NCI-H446 treated with DMSO at 0.1 percent for 48 hours (cell line): ENCODE measurements at places on chromosomes 2 and 18.

- no peak for DNase-seq
Measured at GRCh38 chr2:216546641-216547403, 48.2 kb downstream of the RPL37A start.

DNA sequence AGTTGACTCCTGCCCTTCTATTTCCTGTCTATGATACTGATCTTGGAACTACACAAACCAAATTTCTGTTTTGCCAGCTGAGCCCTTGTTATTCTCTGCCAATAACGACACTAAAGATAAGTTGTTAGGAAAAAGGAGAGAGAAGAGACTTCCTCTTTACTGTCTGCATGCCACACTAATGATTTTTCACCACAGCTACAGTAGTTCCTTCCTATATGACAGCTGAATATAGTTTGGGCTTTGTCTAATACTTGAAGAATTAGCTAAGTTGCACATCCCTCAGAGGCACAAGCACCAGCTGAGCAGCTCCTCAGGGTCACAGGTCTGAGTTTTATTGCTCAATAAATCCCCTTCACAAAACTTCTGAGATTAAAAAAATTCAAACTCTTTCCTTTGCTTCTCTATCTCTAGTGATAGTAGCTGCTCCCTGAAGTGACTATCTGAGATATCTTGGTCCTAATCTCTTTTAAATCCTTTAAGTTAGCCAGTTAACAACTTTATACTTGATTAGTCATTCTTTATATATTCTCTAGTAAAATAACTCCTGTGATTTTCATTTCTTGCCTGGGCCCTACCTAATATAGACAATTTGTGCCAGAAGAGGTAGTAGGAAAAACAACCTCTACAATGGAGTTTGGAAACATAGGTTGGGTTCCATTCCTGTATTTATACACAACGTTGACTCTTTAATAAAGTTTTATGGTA is 253.0 kb upstream of the CNTNAP5 start:
- no peak for DNase-seq

DNA sequence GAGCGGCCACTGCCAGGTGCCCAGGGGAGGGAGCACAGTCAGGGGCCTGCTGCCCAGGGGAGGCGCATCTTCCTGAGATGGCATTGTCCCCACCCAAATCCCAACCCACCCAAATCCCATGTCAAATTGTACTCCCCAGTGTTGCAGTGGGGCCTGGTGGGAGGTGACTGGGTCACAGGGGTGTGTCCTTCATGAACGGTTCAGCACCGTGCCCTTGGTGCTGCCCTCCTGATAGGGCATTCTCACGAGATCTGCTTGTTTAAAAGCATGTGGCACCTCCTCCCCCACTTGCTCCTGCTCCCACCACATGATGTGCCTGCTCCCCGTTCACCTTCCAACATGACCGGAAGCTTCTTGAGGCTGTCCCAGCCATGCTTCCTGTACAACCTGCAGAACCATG is 27.6 kb downstream of the ANKMY1 start:
- DNase-seq: no peak

- DNase-seq: no peak
Measured at GRCh38 chr2:27583390-27583915, 611 bp downstream of the ZNF512 start.

DNA sequence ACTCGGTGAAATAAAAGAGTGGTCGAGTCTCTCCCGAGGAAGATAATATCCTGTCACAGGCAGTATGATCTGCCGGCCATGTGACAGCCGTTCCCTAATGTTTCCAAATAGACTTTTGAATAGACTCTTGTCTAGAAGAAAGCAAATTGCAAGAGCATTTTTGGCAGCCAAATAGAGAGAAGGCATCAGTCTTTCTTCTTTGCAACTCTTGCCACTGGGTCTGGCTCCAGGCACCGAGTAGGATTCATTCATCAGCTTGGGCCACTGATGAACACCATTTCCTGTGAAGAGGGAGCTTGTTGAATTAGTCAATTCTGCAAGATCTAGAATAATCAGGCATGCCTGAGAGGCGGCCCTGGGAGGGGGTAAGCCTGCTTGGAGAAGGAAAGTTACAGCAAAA is 165.6 kb downstream of the KLHL29 start:
- no peak for DNase-seq

DNA sequence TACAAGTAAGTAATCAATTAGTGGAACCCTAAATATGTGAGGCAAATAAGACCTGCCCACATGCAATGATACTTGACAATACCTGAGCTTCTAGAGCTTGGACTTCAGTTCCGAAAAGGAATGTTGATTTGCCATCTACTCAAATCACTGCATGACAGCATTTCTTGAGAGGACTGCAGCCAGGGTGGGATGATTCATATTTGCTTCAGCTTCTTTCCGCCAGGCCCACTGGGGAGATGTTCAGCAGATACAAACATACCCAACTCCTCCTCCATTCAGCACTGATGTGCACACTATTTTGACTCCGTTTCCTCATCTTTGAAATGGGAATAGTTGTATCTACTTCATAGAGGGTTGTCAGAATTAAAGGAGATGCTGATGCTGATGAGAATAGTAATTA is 28.8 kb upstream of the TMEM177 start:
- DNase-seq: no peak

- DNase-seq: no peak
Measured at GRCh38 chr2:212618636-212619035, 80.0 kb upstream of the ERBB4 start.

- no peak for DNase-seq
Measured at GRCh38 chr2:68698567-68699377, 35.8 kb upstream of the ARHGAP25 start.

DNA sequence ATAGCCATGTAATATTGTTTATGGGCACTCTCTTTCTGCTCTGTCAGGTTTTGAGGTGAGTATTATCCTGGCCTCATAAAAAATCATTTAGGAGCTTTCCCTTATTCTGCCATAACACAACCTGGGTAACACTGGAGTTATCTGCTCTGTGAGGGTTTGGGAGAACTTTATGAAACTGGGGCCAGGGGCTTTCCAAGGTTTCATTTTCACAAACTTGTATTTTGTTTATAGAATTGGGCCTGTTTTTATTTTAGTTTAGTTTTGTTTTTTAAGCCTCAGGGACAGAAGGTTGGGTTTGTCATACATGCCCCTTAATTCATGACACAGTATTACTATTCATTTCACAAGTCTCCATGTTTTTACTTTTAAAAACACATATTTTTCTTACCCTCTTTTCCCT is 83.5 kb downstream of the IRS1 start:
- DNase-seq: no peak

DNA sequence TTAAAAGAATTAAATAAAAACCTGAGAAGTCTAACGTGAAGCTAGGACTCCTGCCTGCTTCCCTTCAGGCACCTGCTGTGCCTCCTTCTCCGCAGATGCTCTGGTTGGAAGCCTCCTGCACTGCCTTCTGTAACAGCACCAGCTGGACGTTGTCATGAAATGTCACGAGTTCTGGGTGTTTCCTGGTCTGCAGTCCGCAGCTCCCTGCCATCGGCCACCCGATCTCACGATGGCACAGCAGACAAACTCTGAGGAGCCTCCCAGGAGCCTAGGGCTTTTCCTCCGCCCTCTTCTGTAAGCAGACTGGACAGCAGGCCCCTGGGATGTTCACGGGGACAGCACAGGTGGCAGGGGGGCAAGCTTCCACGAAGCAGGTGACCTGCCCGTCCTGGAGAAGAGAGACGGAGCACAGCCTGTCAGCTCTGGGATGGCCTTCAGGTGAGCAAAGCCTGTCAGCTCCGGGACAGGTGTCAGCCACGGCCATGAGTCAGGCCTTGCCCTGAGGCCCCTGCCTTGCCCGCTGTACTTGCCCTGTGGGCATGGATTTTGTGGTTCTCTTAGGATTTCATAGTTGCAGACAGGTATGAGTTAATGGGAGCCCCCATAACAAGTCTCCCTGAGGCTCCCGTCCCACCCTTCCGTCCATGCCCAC is 110.3 kb downstream of the PXDN start:
- no peak for DNase-seq

DNA sequence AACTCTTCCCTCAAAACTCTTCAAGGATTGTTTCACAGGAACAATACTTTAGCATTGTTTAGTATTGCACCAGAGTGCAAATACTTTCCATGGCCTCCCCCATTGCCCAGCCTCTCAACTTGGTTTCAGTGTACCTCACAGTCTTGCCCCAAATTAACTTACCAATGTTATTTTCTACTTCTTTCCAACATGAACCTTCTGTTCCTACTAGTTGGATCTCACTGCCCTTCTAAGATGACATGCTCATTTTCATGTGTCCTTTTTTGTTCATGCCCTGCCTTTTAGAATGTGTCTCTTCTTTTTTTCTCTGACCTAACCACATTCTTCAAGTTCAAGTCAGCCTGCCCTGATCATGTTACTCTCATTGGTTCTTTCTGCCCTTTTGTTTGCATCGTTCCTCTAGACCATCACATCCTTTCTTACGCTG is 4.1 kb downstream of the SPATS2L start:
- DNase-seq: no peak

DNA sequence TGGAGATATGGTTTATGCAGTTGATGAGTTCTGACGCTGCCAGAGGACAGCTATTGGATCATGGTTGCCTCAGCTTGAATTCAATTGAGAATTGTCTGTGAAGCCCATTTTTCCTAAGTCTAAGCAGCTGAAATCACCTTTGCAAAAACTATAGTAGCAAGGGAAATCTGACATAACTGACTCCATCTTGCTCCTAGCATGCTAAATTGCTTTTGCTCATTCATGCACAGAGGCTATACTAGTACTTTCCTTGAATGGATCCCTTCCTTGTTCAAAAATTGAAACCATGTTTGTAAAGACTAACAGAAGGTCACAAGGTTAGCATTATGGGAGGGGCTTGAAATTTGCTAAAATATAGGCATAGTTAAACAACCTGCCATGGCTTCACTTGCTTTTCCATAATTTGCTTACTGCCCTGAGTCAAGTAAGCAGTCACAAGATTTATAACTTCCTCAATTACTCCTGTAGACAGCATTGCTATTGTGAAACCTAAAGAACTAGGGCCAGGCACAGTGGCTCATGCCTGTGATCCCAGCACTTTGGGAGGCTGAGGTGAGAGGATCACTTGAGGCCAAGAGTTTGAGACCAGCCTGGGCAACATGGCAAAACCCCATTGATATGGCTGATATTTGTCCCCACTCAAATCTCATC is 41.2 kb downstream of the CHRNA1 start:
- DNase-seq: no peak

GRCh38 chr18:26697186-26697884 is 149.0 kb upstream of the KCTD1 start:
- DNase-seq: no peak

GRCh38 chr18:34606851-34607250 is 103.2 kb upstream of the DTNA start:
- DNase-seq: no peak

GRCh38 chr2:233857511-233858141 is 3.3 kb upstream of the HJURP start:
- DNase-seq: no peak

DNA sequence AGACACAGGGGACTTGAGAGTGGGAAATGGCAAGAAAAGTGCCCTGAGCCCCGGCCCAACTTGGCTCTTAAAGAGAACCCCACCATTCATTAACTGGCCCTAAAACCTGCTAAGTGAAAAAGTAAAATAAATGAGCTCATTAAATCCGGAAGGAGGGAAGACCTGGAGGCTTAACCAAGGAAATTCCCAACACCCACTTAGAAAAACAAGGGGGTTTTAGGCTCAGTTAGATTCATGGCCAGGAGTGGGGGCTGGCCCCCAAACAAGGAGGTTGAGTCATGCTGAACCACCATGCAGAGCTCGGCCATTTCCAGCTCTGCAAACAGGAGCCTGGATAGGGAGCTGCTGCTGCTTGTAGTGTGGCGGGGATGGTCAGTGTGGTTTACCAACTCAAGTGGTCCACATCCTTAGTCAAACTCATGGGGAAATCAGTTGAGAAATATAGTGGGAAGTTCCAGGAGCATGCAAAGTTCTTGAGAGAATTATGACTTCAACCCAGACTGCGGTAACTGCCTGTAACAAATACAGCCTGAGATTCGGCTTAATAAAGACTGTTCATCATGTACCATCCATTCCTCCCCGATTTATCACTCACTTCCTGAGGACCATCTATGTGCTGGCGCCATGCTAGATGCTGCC is 39.7 kb upstream of the MRPL19 start:
- DNase-seq: no peak

GRCh38 chr2:216274194-216274840 is 98.0 kb downstream of the MARCHF4 start:
- DNase-seq: no peak

- DNase-seq: no peak
Measured at GRCh38 chr2:144875290-144875969, 355.5 kb upstream of the ZEB2 start.

- DNase-seq: no peak
Measured at GRCh38 chr2:111668274-111668616, 215.7 kb downstream of the ANAPC1 start.

DNA sequence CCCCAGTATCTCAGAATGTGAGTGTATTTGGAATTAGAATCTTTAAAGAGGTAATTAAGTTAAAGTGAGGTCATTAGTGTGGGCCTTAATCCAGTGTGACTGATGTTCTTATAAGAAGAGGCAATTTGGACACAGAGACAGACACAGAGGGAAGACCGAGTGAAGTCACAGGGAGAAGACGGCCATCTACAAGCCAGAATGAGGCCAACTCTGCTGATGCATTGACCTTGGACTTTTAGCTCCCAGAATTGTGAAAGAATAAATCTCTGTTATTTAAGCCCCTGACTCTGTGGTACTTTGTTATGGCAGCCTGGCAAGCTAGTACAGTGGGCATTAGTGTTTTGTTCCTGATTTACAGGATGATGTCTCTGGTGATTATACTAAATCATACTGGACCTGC is 64.6 kb downstream of the LTBP1 start:
- DNase-seq: no peak

- no peak for DNase-seq
Measured at GRCh38 chr18:26044807-26045206, 45.6 kb downstream of the SS18 start.

DNA sequence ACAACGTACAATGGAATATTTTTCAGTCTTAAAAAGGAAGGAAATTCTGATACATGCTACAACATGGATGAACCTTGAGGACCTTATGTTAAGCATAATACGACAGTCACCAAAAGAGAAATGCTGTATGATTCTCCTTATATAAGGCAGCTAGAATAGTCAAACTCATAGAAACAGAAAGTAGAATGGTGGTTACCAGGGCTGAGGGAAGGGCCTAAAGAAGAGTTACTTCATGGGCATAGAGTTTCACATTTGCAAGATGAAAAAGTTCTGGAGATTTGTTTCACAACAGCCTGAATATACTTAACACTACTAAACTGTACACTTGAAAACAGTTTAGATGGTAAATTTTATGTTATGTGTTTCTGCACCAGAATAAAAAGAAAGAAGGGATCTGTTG is 113.3 kb downstream of the GALNT1 start:
- DNase-seq: no peak
